Body of pancreas (tissue), 4 donors: ENCODE measurements at places on chromosomes 16 and 17.
A peak's percentile ranks its signal among the peaks of the same experiment; 100 is the strongest.

- peaks cover 32% of the 10 kb centered on the region for H3K27me3 ChIP-seq
- H3K36me3 ChIP-seq: no peaks in the 10 kb centered on the region
- no peak for DNase-seq
- peaks cover 12% of the 10 kb centered on the region for H3K4me1 ChIP-seq
- H3K27ac ChIP-seq: no peak overlapping the region
Measured at GRCh38 chr17:38564869-38565268, 40.9 kb downstream of the SRCIN1 start.

DNA sequence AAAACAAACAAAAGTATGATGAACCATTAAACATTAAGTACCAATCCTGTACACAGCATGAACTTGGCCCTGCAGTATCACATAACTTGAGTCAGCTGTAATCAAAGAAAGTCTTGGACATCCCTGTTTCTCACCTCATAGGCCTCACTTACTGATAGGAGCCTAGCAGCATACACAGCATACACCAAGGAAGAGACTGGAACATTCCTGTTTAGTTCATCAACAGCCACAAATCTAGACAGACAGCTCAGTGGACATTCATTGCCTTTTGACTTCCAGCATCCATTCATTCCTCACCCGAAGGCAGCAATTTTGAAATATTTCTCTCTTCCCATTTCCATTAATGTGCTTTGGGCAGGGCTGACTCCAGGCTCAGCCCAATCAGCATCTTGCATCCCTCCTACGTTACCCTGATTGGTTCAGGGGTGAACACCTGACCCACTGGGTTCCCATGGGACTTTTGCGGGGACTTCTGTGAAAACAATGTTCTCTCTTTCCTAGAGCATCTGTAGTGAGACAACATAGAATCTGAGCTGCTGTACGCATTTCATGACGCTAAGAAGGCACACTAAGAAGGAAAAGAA, 336.7 kb upstream of the ZFHX3 start:
- no peaks in the 10 kb centered on the region for H3K27me3 ChIP-seq
- H3K27ac ChIP-seq: no peak overlapping the region
- H3K36me3 ChIP-seq: no peaks in the 10 kb centered on the region

GRCh38 chr17:32604966-32605365, 118.2 kb downstream of the CDK5R1 start:
- H3K27ac ChIP-seq: no peak overlapping the region
- no peak for DNase-seq
- no peaks in the 10 kb centered on the region for H3K4me1 ChIP-seq

GRCh38 chr17:38738686-38739085, 8.5 kb downstream of the CISD3 start:
- no peak overlapping the region for H3K4me3 ChIP-seq
- H3K27me3 ChIP-seq: no peaks in the 10 kb centered on the region
- H3K4me1 ChIP-seq: peaks cover 59% of the 10 kb centered on the region
- no peak overlapping the region for H3K27ac ChIP-seq

- H3K4me1 ChIP-seq: no peaks in the 10 kb centered on the region
- no peak overlapping the region for H3K27ac ChIP-seq
- no peak for DNase-seq
- H3K27me3 ChIP-seq: no peaks in the 10 kb centered on the region
- no peak overlapping the region for H3K4me3 ChIP-seq
Measured at GRCh38 chr16:54268340-54268739, 18.2 kb downstream of the IRX3 start.

DNA sequence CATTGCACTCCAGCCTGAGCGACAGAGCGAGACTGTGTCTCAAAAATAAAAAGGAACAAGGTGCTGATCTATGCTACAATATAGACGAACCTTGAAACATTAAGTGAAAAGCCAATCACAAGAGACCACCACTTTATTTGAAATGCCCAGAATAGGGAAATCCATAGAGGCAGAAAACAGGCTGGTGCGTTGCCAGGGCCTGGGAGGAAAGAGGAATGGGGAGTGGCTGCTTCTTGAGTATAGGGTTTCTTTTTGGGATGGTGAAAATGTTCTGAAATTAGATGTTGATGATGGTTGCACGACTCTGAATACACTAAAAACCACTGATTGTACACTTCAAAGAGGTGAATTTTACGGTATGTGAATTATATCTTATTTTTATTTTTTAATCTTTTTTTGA, 20.3 kb upstream of the GLIS2 start:
- H3K27ac ChIP-seq: no peak overlapping the region
- H3K27me3 ChIP-seq: no peaks in the 10 kb centered on the region
- DNase-seq: no peak
- H3K4me3 ChIP-seq: no peak overlapping the region

- H3K4me3 ChIP-seq: no peak overlapping the region
- peaks cover 12% of the 10 kb centered on the region for H3K4me1 ChIP-seq
- no peaks in the 10 kb centered on the region for H3K27me3 ChIP-seq
Measured at GRCh38 chr17:386141-386876, 33.7 kb upstream of the RPH3AL start.

GRCh38 chr17:302300-302698, 50.3 kb downstream of the RPH3AL start:
- peaks cover 4% of the 10 kb centered on the region for H3K36me3 ChIP-seq
- H3K27me3 ChIP-seq: no peaks in the 10 kb centered on the region
- H3K4me1 ChIP-seq: peaks cover 19% of the 10 kb centered on the region
- no peak overlapping the region for H3K27ac ChIP-seq

GRCh38 chr17:5248821-5249479, 14.3 kb upstream of the SCIMP start:
- H3K4me1 ChIP-seq: no peaks in the 10 kb centered on the region
- no peaks in the 10 kb centered on the region for H3K27me3 ChIP-seq
- DNase-seq: no peak
- no peaks in the 10 kb centered on the region for H3K36me3 ChIP-seq
- no peak overlapping the region for H3K27ac ChIP-seq
- no peak overlapping the region for H3K4me3 ChIP-seq

- H3K36me3 ChIP-seq: no peaks in the 10 kb centered on the region
- H3K27me3 ChIP-seq: no peaks in the 10 kb centered on the region
- no peaks in the 10 kb centered on the region for H3K4me1 ChIP-seq
Measured at GRCh38 chr17:71482625-71483024, 638.2 kb upstream of the SOX9 start.

- no peaks in the 10 kb centered on the region for H3K4me1 ChIP-seq
- no peaks in the 10 kb centered on the region for H3K27me3 ChIP-seq
- H3K27ac ChIP-seq: no peak overlapping the region
Measured at GRCh38 chr17:34131386-34131785, 123.7 kb upstream of the CCL2 start.

GRCh38 chr17:3960764-3961163, 3.5 kb downstream of the ATP2A3 start:
- no peaks in the 10 kb centered on the region for H3K27me3 ChIP-seq
- peaks cover 60% of the 10 kb centered on the region for H3K4me1 ChIP-seq
- H3K36me3 ChIP-seq: no peaks in the 10 kb centered on the region
- H3K27ac ChIP-seq: no peak overlapping the region

GRCh38 chr17:73703917-73704316, 59.7 kb upstream of the SDK2 start:
- DNase-seq: no peak
- no peaks in the 10 kb centered on the region for H3K27me3 ChIP-seq
- no peaks in the 10 kb centered on the region for H3K4me1 ChIP-seq
- no peaks in the 10 kb centered on the region for H3K36me3 ChIP-seq

DNA sequence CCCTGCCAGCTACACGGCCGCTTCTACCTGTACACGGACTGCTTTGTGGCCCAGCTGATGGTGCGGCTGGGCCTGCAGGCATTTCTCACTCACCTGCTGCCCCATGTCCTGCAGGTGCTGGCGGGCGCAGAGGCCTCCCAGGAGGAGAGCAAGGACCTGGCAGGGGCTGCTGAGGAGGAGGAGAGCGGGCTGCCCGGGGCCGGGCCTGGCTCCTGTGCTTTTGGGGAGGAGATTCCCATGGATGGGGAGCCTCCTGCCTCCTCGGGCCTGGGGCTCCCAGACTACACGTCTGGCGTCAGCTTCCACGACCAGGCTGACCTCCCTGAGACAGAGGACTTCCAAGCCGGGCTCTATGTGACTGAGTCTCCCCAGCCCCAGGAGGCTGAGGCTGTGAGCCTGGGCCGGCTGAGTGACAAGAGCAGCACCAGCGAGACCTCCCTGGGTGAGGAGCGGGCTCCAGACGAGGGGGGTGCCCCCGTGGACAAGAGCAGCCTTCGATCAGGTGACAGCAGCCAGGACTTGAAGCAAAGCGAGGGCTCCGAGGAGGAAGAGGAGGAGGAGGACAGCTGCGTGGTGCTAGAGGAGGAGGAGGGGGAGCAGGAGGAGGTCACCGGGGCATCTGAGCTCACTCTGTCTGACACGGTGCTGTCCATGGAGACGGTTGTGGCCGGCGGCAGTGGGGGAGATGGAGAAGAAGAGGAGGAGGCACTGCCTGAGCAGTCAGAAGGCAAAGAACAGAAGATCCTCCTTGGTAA, 3.5 kb downstream of the WDR81 start:
- H3K4me3 ChIP-seq: no peak overlapping the region
- H3K36me3 ChIP-seq: no peaks in the 10 kb centered on the region
- H3K27me3 ChIP-seq: no peaks in the 10 kb centered on the region
- DNase-seq: peak; percentile 13
- no peak overlapping the region for H3K27ac ChIP-seq

GRCh38 chr16:14454391-14454790, 175.7 kb downstream of the PARN start:
- no peaks in the 10 kb centered on the region for H3K36me3 ChIP-seq
- H3K27ac ChIP-seq: no peak overlapping the region
- no peaks in the 10 kb centered on the region for H3K4me1 ChIP-seq
- no peaks in the 10 kb centered on the region for H3K27me3 ChIP-seq
- no peak overlapping the region for H3K4me3 ChIP-seq
- no peak for DNase-seq

- no peaks in the 10 kb centered on the region for H3K27me3 ChIP-seq
- no peak for DNase-seq
- H3K4me1 ChIP-seq: no peaks in the 10 kb centered on the region
- H3K36me3 ChIP-seq: no peaks in the 10 kb centered on the region
- no peak overlapping the region for H3K4me3 ChIP-seq
Measured at GRCh38 chr16:79914961-79915720, 314.6 kb upstream of the MAF start.

DNA sequence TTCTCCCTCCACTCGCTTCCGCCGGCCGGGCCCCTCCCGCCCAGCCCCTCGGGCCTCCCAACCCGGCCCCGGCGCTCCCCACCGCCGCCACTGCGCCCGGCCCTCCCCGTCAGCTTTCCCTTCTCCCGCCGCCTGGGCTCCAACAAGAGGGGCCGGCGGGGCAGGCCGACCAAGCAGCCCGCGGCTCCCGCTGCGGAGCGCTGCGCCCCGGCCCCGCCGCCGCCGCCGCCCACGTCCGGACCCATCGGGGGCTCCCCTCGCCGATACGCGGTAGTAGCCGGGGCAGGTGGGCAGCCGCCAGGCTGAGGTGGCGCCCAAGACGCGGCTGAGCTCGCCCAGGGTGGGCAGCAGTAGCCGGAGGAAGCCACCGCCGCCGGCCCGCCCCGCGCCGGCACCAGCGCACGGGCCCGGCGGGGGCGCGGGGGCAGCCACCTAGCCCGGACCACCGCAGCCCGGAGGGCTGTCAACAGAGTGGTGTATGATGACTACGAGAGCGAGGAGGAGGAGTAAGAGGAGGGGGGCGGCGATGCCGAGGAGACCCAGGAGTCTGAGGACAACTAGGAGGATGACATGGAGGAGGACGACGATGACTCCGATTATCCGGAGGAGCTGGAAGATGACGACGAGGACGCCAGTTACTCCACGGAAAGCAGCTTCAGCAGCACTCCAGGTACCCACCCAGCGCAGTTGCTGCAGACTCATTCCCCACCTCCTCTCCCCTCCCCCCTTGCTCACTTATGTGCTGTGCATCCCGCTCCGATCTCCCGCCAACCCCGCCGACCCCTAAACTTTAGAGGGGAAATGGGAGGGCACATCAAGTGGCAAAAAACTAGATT, 498 bp downstream of the LRRC37B start:
- peak overlapping the region; percentile 32 for H3K27ac ChIP-seq
- H3K4me3 ChIP-seq: peak overlapping the region; percentile 56
- H3K36me3 ChIP-seq: no peaks in the 10 kb centered on the region
- DNase-seq: peak; percentile 29

- H3K27me3 ChIP-seq: no peaks in the 10 kb centered on the region
- H3K27ac ChIP-seq: no peak overlapping the region
Measured at GRCh38 chr17:45823598-45823997, 21.1 kb upstream of the SPPL2C start.

DNA sequence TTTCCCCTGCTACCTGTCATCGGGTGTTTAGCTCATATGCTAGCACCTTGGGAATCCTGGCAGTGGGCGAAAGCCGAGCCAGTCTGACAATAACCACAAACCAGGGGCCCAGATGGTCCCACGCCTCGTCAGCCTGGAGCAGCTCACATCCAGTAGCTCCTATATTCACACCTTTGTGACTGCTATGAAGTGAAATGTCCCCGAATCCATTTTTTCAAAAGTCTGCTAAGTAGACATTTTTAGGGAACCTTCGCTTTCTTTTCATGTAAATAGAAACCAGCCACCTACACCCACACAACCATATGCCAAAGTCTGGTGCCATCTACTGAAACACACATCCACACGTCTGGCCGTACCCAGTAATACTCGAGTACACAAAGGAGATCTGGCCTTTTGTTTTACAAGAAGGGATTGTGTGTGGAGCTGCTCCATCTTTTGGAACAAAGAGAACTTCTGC, 176.8 kb downstream of the SLC39A11 start:
- H3K36me3 ChIP-seq: no peaks in the 10 kb centered on the region
- no peak for DNase-seq
- H3K4me3 ChIP-seq: no peak overlapping the region
- H3K27ac ChIP-seq: no peak overlapping the region

DNA sequence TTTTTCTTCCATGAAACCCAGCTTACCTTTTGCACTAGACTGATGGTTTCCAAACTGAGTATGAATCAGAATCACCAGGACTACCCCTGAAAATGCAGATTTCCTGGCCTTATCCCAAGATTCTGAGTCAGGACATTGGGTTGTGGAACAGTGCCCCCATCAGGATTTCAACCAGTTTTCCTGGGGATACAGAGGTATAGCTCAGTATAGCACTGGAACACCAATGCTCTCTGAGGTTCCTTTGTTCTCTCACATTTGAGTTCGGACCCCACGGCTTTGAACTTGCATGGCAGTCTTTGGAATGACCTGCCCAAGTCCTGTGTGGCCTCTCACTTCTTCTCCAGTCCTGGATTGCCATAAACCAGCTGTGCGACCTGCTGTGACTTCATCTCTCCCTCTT, 12.8 kb upstream of the CCL8 start:
- H3K27me3 ChIP-seq: no peaks in the 10 kb centered on the region
- H3K4me1 ChIP-seq: no peaks in the 10 kb centered on the region
- no peaks in the 10 kb centered on the region for H3K36me3 ChIP-seq
- no peak overlapping the region for H3K27ac ChIP-seq
- no peak overlapping the region for H3K4me3 ChIP-seq

- peaks cover 48% of the 10 kb centered on the region for H3K4me1 ChIP-seq
- H3K27me3 ChIP-seq: no peaks in the 10 kb centered on the region
Measured at GRCh38 chr17:15654886-15655561, 29.1 kb downstream of the TRIM16 start.

- H3K27me3 ChIP-seq: no peaks in the 10 kb centered on the region
- no peaks in the 10 kb centered on the region for H3K36me3 ChIP-seq
- no peak for DNase-seq
- H3K4me3 ChIP-seq: peak overlapping the region; percentile 41
Measured at GRCh38 chr16:31441956-31442355, 633 bp downstream of the ZNF843 start.
